ENCODE measurements at places on chromosomes 2 and 18. TPM values are rescaled to one million over a fixed set of nuclear protein-coding genes. Genes with fewer than 3 reads are reported as not detected.

The WIPF1 gene
- 5.2 TPM for total RNA-seq

The INHBB gene
- not detected for total RNA-seq

The PRKCE gene
- 12.5 TPM for total RNA-seq

The EPC2 gene
- 18.5 TPM for total RNA-seq

The MALL gene
- 13.4 TPM for total RNA-seq

The NOL4 gene
- total RNA-seq, result not detected

The TCF7L1 gene
- total RNA-seq, result 2.4 TPM

The DYNAP gene
- total RNA-seq, result not detected

The CHRNG gene
- not detected for total RNA-seq

The SERPINB11 gene
- total RNA-seq, result not detected

The IHH gene
- total RNA-seq, result under 0.01 TPM

The NAT8 gene
- total RNA-seq, result not detected
